Activated naive CD4-positive, alpha-beta T cell treated with anti-CD3 and anti-CD28 coated beads, Interleukin-2, amount 50 U/mL, for 72 hours (primary cell): ENCODE measurements at places on chromosomes 2 and 18. TPM values are rescaled to one million over a fixed set of nuclear protein-coding genes. Genes with fewer than 3 reads are reported as not detected.

GRCh38 chr2:213846856-213847255 is 562.6 kb downstream of the SPAG16 start:
- DNase-seq: no peak

GRCh38 chr2:226184940-226185615 is 614.5 kb downstream of the IRS1 start:
- DNase-seq: no peak

GRCh38 chr2:110197452-110197851 is 7.4 kb downstream of the NPHP1 start:
- DNase-seq: no peak

DNA sequence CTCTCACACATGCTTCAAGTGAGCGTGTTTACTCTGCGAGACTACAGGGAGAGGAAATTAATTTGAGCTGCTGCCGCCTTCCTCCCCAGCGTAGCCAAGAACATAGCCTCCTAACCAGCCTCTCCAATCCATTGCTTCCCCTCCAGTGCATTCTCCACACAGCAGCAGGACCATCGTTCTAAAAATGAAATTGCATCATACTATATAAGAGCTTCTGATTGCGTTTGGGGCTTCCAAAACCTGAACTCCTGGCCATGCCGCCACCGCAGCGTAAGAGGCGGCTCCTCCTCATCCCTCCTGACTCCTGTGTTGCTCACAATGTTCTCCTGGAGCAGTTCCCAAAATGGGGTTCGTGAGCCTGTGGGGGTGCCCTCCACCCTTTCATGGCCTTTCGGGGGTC is 142.1 kb downstream of the MYT1L start:
- no peak for DNase-seq

DNA sequence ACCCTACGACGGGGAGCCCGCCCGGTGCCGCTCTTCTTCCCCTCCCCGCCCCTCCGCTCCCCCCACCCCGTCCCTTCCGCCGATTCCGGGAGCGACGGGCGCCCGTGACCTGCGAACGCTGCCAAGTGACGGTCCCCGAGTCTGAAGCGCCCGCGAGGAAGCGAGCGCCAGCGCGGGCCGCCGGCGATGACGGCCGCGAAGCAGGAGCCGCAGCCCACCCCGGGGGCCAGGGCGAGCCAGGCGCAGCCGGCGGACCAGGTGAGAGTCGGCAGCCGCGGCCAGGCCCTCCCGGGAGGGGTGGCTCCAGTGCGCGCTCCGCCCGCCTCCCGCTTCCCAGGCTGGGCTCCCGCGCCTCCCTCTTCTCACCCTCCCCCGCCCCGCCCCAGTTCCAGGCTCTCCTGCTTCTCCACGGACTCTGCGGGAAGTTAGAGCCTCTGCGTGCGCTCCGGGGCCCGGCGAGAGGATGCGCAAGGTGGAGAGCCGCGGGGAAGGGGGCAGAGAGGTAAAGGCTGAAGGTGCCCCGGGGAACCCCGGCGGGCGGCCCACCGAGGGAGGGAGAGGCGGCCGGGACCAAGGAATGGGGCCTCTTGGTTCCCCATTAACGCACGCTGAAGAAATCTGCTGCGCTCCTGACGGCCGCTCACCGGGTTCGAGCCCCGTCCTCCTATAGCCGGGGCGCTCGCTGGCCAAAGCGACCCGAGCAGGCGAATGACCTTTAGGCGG is 719.5 kb downstream of the DPP10 start:
- no peak for DNase-seq

DNA sequence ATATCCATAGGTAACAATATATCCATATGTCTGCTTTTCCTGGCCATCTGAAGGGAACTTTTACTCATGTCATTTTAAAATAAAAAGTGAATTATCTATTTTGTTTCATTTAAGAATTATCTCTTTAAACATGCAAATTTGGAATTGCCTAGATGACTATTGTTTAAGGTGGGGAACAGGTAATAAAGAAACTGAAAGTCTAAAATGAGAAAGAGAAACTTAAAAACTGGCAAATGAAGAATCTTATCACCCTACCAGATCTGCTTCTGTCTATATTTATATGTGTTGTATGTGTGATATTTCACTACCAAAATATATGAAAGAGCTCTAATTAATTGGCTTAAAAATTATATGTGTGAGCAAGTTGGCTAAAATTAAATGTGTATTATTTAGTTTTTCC is 243.2 kb upstream of the KCNH7 start:
- DNase-seq: no peak

AGXT gene
- total RNA-seq: not detected

COL5A2 gene
- total RNA-seq: 3.3 TPM
